ENCODE measurements at places on chromosomes 4 and X. TPM values are rescaled to one million over a fixed set of nuclear protein-coding genes. Genes with fewer than 3 reads are reported as not detected.

- no peaks in the 10 kb centered on the region for H3K4me1 ChIP-seq
- DNase-seq, result no peak
- H3K4me3 ChIP-seq, result no peak overlapping the region
Measured at GRCh38 chr4:189784651-189785050, 156.0 kb upstream of the FRG1 start.

DNA sequence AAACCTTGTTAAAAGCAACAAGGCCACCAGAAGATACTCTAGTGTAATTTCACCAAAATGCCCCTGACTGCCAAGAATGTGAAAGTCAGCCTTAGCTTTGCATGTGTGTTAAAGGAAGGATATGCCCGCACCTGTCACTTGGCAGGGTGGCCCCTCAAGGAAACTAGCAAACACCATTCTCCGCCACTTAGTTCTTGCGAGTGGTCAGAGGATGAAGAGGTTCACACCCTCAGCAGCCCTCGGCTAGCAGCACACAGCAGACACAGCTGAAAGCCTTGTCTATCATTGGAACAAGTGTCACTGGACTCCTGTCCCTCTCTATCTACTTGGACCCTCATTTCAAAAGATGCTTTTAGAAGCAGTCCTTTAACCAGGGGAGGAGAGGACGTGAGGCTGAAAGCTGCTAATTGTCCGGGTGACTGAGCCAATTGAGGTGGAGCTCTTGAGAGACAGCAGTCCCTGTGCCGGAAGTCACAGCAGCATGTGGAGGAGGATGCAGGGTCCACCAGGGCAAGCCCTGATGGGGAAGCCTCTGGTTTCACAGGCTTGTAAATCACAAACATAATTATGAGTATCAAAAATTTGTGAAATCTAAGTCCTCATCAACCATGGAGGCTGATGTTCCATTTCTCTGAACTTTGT, 18.0 kb downstream of the HHIP start:
- no peak for DNase-seq
- H3K36me3 ChIP-seq, result no peaks in the 10 kb centered on the region
- no peak overlapping the region for H3K4me3 ChIP-seq
- H3K4me1 ChIP-seq, result no peaks in the 10 kb centered on the region
- H3K27ac ChIP-seq, result no peak overlapping the region
- H3K27me3 ChIP-seq, result no peaks in the 10 kb centered on the region

STPG2 gene
- 0.76 TPM for total RNA-seq

LIMCH1 gene
- 169 TPM for total RNA-seq

GNRHR gene
- not detected for total RNA-seq

- DNase-seq, result no peak
- H3K36me3 ChIP-seq, result no peaks in the 10 kb centered on the region
- H3K4me3 ChIP-seq, result no peak overlapping the region
- H3K27ac ChIP-seq, result no peak overlapping the region
Measured at GRCh38 chr4:21888195-21888976, 60.2 kb downstream of the KCNIP4 start.

DNA sequence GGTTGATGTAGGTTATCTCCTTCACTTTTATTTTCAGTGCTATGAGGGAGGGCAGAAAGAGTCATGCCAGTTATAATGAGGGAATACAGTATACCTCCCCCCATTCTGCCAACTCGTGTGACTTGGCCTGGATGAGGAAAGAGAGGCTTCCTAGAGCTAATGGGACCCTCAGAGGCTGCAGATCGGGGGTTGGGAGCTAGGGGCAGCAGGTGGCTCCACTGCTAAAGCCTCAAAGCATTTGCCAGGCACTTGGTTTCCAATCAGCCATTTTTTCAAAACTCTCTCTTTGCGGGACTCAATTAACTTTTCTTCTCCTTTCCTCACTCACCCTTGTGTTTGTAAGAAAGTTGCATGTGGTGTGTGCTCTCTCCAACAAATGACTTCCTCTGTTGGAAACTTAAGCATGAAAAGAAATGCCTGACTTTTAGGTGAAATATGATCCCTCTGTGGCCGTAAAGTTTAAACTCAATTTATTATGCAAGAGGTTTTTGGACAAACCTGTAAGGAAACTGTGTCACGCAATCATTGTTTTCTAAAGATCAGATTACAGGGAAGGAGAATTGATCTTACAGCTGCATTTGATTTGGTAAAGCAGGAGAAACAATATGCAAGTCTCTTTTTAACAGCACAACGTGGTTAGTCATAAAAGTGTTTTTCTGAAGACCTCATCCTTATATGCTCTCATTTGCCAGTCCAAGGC, 7.0 kb downstream of the SFRP2 start:
- DNase-seq, result no peak
- H3K4me3 ChIP-seq, result no peak overlapping the region
- no peaks in the 10 kb centered on the region for H3K36me3 ChIP-seq
- H3K27me3 ChIP-seq, result peaks cover 8% of the 10 kb centered on the region

HPGDS gene
- 4.4 TPM for total RNA-seq

DNA sequence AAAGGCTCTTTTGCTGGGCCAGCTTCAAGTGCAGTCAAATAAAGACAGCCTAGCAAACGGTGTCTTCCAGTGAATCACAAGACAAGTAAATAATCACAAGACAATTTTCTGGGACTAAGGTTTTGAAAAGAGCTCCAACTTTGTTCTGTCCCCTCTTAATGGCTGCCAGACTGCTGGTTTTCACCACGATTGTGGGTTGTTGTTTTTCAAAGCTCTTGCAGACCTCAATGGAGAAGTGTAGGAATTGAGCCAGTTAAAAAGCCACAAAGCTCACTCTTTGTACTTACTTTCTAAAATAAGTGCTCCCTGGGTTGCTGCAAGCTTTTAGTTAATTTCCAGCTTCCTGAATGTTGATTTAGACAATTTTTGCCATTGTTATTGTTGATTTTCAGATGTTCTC, 405.8 kb upstream of the HTR2C start:
- no peak overlapping the region for H3K4me3 ChIP-seq
- H3K36me3 ChIP-seq, result no peaks in the 10 kb centered on the region
- peaks cover 6% of the 10 kb centered on the region for H3K27me3 ChIP-seq
- no peak overlapping the region for H3K27ac ChIP-seq
- DNase-seq, result no peak

GRCh38 chr4:40731792-40732245, 17.9 kb upstream of the NSUN7 start:
- H3K4me1 ChIP-seq, result no peaks in the 10 kb centered on the region
- no peak overlapping the region for H3K4me3 ChIP-seq
- H3K27me3 ChIP-seq, result no peaks in the 10 kb centered on the region

SAGE1 gene
- not detected for total RNA-seq

FAM120C gene
- 11.3 TPM for total RNA-seq

DNA sequence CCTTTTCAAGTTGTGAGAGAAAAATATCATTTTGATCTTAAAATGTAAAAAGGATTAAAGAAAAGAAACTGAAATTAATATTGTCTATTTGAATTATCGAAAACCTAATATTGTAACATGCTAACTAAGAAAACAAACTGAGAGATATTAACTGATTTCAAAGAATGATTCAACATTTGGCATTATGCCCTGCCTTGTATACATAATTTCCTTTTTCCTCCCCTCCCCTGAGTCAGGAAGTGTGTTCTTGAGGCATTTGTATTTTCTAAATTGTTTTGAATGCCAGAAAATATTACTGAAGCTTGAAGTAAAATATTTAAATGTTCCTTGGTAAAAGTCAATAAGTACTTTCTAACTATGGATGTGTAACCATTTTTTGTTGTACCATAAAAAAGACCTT, 49.4 kb downstream of the RPS6KA3 start:
- H3K27ac ChIP-seq, result peak overlapping the region; percentile 55
- peaks cover 6% of the 10 kb centered on the region for H3K27me3 ChIP-seq
- H3K4me3 ChIP-seq, result no peak overlapping the region
- no peak for DNase-seq
- H3K36me3 ChIP-seq, result no peaks in the 10 kb centered on the region
- no peaks in the 10 kb centered on the region for H3K4me1 ChIP-seq

DNA sequence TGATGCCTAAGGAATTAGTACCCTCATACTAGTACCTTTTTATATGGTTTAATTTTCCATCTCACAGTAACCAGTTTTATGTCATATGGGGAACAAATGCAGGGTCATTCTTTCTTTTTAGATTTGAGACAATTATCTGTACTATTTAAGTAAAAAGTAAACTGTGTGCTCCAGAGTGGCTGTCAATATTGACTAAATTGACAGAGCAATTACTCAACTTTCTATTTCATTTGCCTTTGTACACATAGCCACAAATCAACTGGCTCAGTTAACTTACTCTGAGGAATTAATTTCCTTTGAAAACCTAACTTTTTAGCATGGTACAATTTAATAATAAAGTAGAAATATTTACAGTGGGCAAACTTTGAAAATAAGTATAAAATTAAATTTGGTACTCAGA, 28.5 kb upstream of the TEX13C start:
- H3K36me3 ChIP-seq, result no peaks in the 10 kb centered on the region
- H3K27me3 ChIP-seq, result no peaks in the 10 kb centered on the region
- H3K4me1 ChIP-seq, result no peaks in the 10 kb centered on the region
- no peak overlapping the region for H3K4me3 ChIP-seq
- no peak for DNase-seq

SRPK3 gene
- 0.55 TPM for total RNA-seq

FOXP3 gene
- 0.29 TPM for total RNA-seq

GC gene
- total RNA-seq, result not detected

DNA sequence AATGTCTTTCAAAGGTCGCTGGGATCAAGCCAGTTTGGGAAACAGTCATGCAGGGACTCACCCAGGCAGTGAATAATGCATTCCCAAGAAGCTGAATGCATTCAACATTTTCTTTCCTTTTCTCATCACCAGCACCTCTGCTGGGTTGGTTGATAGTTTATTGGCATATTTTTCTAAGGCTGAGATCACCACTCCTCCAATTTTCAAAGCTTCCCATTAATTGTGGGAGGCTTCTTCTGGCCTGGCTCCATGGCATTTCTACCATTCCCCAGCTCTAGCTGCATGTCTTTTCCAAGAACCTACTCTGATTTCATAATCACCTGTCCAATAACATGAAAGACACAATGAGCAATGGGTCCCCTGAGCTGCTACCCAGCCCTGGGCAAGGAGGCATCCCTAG, 35.8 kb downstream of the CHRDL1 start:
- H3K4me1 ChIP-seq, result no peaks in the 10 kb centered on the region
- H3K4me3 ChIP-seq, result no peak overlapping the region
- H3K36me3 ChIP-seq, result no peaks in the 10 kb centered on the region

DGKK gene
- not detected for total RNA-seq

DNA sequence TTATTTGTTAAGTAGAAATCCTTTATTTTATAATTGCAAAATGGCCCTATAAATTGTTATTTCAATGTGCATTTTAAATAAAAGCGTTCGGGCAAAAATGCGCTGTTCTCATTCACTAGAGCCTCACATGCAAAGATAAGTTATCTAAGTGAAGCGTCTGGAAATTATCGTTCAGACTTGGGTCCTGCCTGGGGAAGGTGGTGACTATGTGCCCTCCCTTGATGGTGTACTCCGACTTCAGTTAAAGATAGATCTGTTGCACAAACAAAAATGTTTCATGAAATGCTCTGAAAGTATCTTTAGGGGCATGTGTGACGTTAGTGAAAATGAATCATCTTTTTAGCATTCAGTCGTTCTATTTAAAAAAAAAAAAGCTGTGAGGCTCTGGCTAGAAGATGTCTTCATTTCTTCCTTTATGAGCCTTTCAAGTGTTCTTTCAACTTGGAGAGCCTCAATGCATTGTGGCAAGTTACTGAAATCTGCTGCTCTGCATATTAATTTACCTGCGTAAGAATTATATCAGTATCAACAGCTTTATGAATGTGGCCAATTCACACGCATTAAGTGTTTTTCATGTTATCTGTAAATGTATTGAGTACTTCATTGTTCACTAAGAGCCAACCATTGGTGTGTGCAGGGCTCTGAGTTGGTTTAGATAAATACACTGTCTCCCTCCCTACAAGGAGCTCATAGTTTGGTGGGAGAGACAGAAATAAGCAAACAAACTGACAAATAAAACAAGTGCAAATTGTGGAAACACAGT, 83.0 kb downstream of the AFF1 start:
- H3K27ac ChIP-seq, result no peak overlapping the region
- no peak for DNase-seq
- peaks cover 77% of the 10 kb centered on the region for H3K4me1 ChIP-seq
- H3K27me3 ChIP-seq, result no peaks in the 10 kb centered on the region

- H3K27me3 ChIP-seq, result no peaks in the 10 kb centered on the region
- no peak for DNase-seq
- H3K27ac ChIP-seq, result no peak overlapping the region
- H3K36me3 ChIP-seq, result no peaks in the 10 kb centered on the region
Measured at GRCh38 chr4:8117278-8117682, 41.3 kb downstream of the ABLIM2 start.

DNA sequence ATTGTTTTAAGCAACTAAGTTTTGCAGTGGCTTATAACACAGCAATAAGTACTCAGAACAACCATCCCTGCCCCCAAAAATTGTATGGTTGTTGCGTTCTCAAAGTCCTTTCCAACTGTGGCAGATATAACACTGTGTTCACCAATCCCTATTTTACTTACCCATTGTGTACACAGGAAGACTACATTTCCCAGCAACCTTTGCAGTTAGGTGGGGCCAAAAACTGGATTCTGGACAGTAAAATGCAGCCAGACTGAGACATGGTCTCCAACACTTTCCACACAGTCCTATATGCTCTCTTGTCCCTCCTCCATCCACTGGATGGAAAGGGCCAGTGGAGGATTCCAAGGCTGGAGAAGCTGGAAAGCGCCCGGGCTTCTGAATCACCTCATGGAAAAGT, 523.6 kb downstream of the BCOR start:
- no peak for DNase-seq
- H3K27me3 ChIP-seq, result no peaks in the 10 kb centered on the region
- H3K36me3 ChIP-seq, result no peaks in the 10 kb centered on the region
- no peak overlapping the region for H3K4me3 ChIP-seq
- no peaks in the 10 kb centered on the region for H3K4me1 ChIP-seq

GRCh38 chr4:167890226-167890625, 202.1 kb upstream of the ANXA10 start:
- no peak overlapping the region for H3K4me3 ChIP-seq
- no peaks in the 10 kb centered on the region for H3K27me3 ChIP-seq
- no peak overlapping the region for H3K27ac ChIP-seq
- no peaks in the 10 kb centered on the region for H3K4me1 ChIP-seq
- no peak for DNase-seq
